ENCODE measurements at places on chromosomes 1 and 21.

DNA sequence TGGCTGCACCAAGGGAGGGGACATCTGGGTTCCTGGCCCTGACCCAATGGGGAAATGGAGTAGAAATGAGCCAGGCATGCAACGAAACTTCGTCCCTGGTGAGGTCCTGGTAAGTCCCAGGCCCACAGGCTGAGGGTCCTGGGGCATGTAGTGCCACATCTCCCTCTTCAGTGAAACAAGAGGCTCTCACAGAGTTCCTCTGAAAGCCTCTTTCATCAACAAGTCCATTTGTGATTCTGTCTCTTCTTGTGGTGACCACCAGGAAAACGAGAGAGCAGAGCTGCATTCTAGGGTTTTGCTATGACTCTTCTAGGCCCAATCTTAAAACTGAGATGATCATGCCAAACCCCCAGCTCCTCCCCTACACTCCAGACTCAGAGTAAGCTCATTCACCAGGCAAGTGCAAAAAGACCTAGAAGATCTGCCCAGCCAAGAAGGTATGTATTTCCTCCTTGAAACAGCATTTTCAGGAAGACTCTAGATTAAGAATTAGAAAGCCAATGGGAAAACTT, 24.3 kb upstream of the RNF220 start:
- DNase-seq: no peak

- no peak for DNase-seq
Observed at GRCh38 chr1:7893529-7894180, 40.8 kb upstream of the UTS2 start.

DNA sequence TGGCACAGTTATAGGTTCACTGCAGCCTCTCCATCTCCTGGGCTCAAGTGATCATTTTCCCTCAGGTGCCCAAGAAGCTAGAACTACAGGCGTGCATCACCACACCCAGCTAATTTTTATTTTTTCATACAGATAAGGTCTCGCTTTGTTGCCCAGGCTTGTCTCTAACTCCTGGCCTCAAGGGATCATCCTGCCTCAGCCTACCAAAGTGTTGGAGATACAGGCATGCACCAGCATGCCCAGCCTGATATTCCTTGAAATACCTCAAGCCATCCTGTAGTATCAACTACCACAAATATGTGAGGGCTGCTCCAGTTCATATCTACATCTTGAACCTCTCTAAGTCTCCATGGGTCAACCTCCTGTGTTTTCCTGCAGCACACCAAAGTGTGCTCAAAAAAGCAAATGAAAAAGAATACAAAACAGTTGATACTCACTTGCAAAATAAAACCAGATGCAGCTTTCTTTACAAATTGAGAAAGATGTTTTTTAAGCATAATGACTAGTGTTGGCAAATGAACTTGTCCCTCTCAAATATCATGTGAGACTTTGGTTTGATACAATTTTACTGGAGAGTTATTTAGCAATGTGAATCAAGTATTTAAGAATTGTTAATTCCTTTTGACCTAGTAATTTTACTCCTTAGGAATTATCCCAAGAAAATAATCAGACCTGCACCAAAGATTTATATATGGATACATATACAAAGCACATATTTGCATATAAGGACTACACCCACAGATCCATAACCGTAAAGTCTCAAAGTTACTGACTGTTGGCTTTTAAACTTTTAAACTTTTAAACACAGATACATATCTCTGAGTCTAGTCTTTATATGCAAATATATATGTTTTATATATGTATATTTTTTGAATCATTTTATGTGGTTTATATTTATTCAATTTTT, 197.7 kb downstream of the NRIP1 start:
- DNase-seq: no peak

GRCh38 chr1:107964336-107965109, 457 bp downstream of the VAV3 start:
- DNase-seq: no peak

GRCh38 chr1:68016381-68016780, 34.0 kb downstream of the DIRAS3 start:
- no peak for DNase-seq

- no peak for DNase-seq
Observed at GRCh38 chr21:31497914-31498313, 153.9 kb upstream of the TIAM1 start.

All from stimulated activated CD8-positive, alpha-beta memory T cell treated with anti-CD3 and anti-CD28 coated beads, Interleukin-2, amount 100 ng/mL, for 1 hour (primary cell).